ENCODE measurements at places on chromosomes 11 and 22.

- DNase-seq: no peak
These were observed 5.5 kb upstream of the PIM3 start for GRCh38 chr22:49954991-49955580.

DNA sequence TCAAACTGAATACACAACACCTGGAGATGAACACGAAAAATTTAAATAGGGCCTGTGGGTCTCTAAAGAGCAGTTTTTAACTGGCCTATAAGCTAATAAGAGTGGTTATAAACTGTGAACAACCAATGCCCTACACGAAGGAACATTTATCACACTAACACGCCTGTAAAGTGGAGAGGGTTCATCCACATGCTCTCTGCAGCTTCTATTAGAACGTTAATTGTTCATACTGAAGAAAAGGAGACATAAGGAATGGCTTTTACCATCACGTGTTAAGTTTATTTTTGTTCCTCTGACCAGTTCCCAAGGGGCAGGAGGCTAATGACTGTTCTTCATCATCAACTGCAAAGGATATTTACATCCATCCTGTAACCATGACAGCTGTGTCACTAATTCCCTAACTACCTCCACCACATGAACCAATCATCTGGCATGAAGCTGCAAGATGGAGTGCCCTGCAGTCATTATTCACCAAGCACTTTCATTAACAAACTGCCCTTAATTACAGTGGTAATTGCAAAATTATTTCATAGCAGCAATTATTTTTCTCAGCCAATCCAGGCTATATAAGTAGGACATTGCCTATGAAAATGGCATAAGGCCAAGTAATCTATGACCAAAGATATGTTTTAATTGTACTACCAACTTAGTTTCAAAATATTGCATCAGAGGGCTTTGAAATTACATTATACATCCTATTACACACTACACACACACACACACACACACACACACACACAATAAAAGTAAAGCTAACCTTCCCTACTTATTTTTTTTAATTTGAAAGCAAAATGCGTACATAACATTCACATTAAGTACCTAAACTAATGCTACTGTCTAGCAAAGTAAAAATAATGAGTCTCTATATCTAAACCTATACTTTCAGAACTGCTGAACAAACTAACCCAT is 186.7 kb downstream of the CADM1 start:
- DNase-seq: no peak

- DNase-seq: no peak
These were observed 98.2 kb downstream of the MYO18B start for GRCh38 chr22:25840167-25840566.

DNA sequence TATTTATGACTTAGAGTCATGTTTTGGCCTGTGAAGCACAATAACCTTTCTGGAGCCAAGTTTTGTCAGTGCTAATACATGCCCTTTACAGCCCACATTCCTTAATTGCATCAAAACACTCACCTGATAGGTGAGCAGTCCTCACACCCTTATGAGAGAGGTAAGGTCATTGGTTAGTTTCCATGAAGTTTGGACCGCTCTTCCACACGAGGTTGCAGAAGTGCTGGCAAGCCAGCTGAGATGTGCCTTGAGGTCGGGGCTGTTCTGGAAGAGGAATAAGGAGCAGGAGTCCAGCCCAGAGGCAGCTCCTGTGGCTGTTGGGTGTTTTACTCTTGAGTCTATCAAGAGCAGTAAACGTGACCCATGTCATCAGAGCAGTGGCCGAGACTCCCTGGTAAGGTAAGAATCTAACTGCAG is 76.3 kb downstream of the CYB5R2 start:
- DNase-seq: no peak

DNA sequence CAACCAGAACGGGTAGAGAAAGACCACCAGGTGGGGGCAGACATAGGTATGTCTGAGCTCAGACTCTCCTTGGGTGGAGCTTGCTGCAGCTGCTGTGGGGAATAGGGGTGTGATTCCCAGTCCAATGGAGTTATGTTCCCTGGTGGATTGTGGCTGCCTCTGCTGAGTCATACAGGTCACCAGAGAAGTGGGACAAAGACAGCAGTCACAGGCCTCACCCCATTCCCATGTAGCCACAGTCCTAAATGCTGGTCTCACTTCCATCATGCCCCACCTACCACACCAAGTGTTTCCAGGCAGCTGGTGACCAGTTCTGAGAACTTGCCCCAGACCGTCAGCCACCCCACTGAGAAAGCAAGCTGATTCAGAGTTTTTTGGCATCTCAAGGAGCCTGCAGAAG is 17.5 kb downstream of the OR52E5 start:
- DNase-seq: no peak

GRCh38 chr11:12942157-12942556 is 67.0 kb upstream of the RASSF10 start:
- DNase-seq: no peak

DNA sequence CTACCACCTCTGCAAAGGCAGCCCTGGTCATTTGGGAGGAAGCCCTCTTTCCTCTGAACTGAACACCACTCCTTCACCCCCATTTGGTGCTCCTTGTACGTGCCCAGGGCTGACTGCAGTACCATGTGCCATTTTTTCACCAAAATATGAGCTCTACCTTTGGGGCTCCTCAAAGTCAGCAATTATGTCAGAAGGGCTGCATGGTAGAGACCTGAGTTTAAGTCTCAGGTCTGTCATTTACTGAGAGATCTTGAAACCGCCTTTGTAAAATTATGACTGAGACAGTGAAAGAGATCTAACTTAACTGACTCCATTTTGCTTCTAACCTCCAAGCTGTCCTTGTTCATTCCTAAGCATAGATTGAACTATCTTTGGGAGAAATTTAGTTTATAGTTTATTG is 58.0 kb downstream of the THAP12 start:
- DNase-seq: no peak

DNA sequence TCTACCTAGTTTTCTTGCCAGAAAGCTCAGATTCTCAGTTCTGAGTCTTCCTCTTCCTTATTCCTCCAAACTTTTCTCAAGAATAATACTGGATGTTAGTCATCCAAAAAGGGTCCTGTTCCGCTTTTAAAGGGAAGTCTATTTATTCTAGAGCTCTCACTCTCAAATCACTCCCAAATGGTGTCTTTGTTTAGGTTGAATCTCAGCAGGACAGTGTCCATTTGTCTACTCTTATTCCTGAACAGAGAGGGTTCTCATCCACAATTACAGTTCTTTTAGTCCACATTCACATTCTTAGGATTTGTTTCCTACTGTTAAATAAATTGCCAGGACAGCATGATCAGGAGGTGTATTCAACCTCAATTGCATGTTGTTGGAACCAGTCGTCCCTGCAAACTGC is 61.3 kb downstream of the MUC15 start:
- DNase-seq: no peak

GRCh38 chr11:15841931-15842740 is 514.2 kb downstream of the SOX6 start:
- DNase-seq: no peak

DNA sequence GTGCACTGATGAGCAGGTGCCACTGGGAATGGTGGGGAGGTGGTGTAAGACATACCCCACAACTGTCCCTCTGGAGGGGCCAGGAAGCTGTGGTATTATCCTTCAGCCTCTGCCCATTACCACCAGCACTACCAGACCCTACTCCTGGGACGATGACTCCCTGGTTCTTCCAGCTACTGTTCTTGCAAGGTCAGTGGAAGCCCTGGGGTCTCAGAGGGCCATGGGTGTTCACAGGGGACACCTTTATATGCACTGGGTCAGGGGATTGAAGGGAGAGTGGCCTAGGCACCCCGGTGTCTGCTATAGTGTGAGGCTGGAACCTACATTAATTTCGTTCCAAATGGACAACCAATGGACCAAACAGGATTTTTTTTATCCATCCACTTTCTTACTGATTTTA is 102.1 kb downstream of the RPS6KA4 start:
- DNase-seq: no peak

DNA sequence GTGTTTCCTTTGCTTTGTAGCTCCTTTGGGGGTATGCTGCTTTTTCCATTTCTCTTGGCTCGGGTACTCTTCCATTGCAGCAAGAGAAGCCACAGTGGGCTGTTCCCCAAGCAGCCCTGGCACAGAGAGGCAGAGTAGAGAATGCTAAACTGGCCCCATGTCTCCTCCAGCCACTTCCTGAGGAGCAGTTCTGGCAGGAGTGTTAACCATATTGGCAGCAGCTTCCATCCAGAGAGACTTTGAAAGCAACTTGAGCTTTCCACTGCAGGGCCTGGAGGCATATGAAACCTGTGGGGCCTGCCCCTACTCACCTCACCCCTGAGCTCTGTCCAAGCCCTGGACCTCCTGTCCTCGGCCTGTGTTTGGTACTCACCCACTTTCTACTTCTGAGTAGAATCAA is 61.8 kb downstream of the ALX4 start:
- DNase-seq: no peak

- no peak for DNase-seq
These were observed 62.3 kb upstream of the CLMP start for GRCh38 chr11:123257370-123257769.

DNA sequence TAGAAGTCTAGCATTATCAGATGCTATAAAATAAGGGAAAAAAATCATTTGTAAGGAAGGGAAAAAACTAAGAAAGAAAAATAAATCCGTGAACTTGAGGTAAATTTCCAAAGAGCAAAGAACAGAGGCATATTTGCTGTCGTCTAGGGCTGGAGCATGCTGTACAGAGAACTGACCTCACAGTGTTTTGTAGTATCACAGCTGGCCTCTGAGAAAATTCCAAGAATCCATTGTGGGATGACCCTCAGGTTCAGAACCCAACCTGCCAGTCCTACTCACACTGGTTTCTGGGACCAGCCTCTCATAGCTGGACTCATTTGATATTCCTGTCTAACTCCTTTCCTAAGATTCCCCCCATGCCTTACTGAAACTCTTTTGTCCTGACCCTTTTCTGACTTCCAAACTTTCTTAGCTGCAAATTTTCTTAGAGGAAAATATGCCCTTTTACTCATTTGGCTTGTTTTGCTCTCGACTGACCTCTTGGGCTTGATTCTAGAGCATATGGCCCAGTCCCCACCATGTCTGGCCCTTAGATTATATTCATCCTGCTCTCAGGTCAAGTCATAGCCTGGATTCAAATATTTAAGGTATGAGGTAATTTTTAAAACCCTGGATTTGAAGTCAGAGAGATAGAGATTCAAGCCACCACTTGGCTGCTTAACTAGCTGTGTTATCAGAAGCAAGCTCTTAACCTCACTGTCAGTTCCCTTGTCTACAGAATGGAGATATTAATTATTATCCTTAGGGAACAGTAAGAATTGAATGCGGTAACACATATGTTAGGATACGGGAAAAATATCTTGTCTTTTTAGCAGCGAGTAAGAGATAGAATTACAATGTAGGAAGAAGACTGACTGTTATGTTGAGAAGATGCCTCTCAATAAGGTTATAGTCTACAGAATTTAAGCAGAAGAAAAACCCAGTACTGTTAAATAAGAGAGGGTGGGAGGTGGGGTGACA is 89.7 kb upstream of the KCNA4 start:
- no peak for DNase-seq

- DNase-seq: peak; percentile 50
These were observed 1.4 kb downstream of the MFNG start for GRCh38 chr22:37484480-37485394.

GRCh38 chr11:64661146-64661545 is 61.9 kb downstream of the NRXN2 start:
- no peak for DNase-seq

GRCh38 chr11:113278925-113279324 is 35.5 kb upstream of the TTC12 start:
- no peak for DNase-seq

- no peak for DNase-seq
These were observed 57.2 kb downstream of the PPFIA1 start for GRCh38 chr11:70327717-70328116.

- no peak for DNase-seq
These were observed at the start of gene LYVE1 for GRCh38 chr11:10568486-10568941. Gene LYVE1, minus strand, starts transcription at chr11:10568665. Its CDS starts 133 bp downstream, at chr11:10568532.

DNA sequence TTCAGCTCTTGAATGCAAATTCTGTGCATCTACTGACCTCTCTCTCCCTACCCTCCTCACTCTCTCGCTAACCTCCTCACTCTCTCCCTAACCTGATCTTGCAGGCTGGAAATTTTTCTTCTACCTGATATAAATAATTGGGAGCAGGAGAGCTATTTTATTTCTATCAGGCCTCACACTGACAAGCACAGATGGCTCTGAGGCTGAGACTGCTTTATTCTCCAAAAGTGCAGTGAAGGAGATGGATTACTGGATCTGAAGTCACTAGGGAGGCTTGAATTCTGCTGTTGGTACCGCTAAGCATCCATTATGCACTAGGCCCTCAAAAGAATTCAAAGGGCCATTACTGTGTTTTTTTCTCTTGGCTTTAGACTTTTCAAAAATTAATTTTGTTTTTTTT is 19.4 kb upstream of the LDHA start:
- DNase-seq: no peak

DNA sequence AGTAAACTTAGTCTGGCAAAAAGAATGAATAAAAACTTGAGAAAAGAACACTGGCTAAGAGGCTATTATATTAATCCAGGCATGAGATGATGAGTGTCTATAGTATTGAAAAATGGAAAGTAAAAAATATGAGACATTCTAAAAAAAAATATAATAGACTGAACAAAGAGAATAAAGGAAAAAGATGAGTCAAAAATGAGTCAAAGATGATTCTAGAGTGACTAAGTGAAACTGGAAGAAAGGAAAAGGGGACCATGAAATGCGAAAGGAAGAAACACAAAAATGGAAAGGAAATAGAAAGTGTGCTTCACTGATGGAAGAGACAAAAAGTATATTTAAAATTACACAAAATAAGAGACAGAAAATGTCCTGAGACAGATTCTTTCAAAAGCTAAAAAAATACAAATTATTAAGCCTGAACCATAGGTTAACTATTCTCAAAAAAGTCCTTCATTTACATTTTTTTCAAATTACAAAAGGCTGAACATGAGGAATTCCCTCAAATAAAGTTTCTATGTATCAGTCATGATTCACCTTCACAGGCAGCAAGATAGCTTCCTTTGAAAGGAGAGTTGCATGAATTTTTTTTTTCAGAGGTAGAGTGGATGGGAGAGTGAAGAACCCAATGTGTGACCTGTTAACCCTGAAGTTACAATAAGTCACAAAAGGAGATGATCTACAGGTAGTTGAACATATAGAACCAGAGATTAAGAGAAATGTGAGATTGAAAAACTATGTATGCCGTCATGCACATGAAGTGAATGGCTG is 75.2 kb downstream of the EIF3M start:
- no peak for DNase-seq

DNA sequence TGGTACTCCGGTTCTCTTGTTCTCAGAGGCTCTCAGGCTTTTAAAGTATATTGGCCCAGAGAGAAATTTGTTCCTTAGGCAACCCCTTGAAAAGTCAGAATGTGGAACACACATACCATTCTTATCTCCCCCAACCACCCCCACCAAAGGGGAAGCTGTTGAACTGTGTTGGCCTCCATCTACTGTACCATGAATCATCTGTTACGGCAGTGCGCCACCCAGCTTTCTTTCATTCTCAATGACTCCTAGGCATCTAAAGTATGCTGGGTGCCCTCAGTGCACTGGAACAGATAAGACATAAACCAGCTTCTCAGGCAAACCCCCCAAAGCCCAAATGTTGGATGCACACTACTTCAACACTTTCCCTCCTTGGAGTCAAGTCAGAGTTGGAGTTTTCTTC is 696.2 kb upstream of the TENM4 start:
- no peak for DNase-seq

GRCh38 chr22:27603111-27603799 is 198.3 kb downstream of the MN1 start:
- no peak for DNase-seq

GRCh38 chr11:47886096-47886495 is 37.9 kb upstream of the NUP160 start:
- no peak for DNase-seq
